ENCODE measurements at places on chromosomes 3 and 15.
A peak's percentile ranks its signal among the peaks of the same experiment; 100 is the strongest.

GRCh38 chr3:57983734-57984518 is 24.3 kb upstream of the FLNB start:
- peak; percentile 42 for DNase-seq

- DNase-seq = peak; percentile 62
Observed at GRCh38 chr3:24156466-24156865, 211.4 kb downstream of the NR1D2 start.

DNA sequence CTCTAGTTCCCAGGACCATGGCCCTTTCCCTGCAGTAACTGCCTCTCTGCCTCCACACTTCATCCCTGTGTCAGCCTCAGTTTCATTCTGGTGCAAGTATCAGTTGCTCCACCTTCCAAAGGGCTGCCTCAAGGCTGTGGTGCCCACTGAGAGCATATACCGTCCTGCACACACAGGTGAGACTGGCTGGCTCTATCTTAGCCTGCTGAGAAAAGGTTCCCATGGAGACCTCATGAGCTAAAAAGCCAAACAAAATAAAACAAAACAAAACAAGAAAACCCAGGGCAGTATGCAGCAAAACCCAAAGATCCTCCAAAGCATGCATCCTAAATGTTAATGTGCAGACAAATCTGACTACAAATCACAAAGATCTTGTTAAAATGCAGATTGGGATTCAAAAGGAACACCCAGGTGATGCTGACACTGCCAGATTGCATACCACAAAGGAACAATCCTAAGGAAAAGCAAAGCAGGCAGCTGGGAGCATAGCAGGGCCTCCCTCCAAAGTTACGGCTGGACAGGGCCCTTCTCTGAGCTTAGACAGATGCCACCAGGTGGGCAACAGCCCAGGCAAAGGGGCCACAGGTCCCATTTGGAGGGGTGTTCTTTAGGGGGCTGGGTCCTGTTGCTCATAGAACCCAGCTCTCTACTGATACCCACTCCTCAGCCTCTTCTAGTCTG is 76.3 kb upstream of the SLCO2A1 start:
- no peak for DNase-seq

DNA sequence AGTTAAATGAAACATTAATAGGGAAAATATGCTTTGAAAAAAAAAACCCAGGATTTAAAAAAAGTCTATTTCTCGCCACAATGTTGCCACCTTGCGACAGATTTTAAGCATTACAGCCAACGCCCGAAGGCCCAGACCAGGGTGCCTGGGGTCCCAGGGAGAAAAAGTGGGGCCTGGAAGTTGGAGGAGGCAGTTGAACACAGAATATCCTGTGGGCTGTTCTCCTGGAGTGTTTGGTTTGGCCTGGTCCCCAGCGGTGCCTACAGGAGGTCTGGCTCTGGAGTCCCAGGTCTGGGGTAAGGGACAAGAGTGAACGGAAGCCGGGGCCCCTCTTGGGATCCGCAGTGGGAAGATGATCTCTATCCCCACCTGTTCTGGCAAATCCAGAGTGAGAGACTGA is 3.4 kb downstream of the RNU6-1 start:
- peak; percentile 13 for DNase-seq

DNA sequence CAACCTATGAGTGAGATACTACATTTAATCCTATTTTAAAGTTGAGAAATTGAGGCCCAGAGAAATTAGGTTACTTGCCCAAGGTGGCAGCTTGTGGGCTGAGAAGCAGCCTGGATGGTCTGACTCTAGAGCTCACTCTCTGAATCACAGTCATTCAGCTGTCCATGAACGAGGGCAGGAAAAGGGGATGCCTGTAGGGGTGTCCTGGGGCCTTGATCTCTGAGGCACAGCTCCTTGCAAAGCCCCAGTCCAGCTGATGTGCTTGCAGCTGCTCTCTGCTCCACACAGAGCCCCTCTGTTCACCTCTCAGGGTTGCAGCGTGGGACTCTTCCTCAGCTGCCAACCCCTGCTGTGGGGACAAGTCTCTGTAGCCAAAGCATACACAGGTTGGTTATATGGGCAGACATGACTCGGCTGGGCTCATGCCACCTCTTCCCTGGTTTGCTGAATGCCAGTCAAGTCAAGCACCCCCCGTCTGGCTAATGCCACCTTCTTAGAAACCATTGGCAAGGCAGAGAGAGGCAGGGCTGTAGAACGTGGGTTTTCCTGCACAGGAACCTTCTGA is 56.8 kb downstream of the GASK1A start:
- no peak for DNase-seq

DNA sequence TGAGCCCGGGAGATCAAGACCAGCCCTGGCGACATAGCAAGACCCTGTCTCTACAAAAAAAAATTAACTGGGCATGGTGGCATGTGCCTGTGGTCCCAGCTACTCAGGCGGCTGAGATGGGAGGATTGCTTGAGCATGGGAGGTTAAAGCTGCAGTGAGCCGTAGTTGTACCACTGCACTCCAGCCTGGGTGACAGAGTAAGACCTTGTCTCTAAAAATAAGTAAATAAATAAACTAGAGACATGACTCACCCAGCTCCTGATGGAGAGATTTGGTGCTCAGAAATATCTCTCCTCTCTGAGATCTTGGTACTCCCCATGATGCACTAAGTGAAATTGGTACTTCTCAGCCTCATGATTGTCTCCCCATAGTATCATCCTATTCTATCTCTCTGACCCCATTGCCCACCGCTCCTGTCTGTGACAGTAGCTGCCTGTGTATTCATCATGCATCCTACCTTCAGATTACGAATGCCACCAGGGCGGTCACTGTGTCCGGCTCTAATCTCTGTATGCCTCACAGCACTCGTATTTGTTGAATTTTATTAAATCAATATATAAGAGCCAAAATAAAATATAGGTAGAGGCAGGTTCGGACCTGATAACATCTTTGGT is 50.9 kb downstream of the ABHD2 start:
- no peak for DNase-seq

GRCh38 chr3:128270559-128271492 is 117.5 kb downstream of the EEFSEC start:
- DNase-seq = no peak

DNA sequence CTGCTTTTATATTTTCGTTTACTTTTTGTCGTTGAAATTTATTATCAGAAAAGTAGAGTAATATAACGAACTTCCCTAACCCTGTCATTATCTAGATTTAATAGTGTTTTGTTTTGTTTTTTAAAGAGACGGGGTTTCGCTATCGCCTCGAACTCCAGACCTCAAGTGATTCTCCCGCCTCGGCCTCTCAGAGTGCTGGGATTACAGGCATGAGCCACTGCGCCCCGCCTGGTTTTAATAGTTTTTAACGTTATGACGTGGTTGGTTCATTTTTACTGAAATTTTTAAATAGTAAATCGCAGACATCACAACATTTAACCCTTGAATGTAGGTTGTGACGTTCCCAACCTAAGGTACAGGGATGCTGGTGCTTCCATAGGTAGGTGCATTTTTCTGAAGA is 1.0 kb downstream of the NGRN start:
- no peak for DNase-seq

GRCh38 chr3:147389717-147390116 is 16.6 kb downstream of the ZIC4 start:
- no peak for DNase-seq

GRCh38 chr3:42705962-42706585 is 3.5 kb upstream of the HHATL start:
- DNase-seq = no peak

DNA sequence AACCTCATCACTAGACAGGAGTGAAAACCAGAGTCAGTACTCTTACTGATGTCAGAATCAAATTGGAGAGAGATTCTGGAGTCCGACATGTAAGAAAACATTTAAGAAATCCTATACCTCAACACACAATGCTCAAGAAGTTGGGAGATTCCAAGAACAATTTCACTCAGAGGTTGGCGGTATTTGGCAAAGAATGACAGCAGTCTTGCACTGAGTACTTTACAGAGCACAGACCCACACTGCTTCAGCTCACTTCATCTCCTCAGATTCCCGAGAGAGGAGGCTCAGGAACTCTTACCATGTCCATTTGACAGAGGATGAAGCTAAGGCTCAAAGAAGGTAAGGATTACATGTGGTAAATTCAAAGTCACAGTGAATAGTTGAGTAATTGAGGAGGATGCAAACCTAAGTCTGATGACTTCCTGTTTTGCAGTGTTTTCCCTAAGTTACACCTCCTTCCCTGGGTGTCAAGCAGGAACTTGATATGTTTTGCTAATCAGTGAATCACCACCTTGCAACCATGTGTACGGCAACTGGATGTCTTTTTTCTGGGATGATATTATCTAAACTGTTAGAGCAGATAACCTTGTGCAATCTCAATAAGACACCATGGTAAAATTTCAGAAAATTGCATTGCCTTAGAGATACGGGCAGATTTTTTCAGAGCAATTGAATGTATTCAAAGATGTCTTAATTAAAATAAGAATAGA is 61.3 kb upstream of the MME start:
- DNase-seq = no peak

- DNase-seq = no peak
Observed at GRCh38 chr3:6449099-6449498, 411.8 kb upstream of the GRM7 start.

GRCh38 chr3:73525591-73525990 is 99.2 kb downstream of the PDZRN3 start:
- no peak for DNase-seq

DNA sequence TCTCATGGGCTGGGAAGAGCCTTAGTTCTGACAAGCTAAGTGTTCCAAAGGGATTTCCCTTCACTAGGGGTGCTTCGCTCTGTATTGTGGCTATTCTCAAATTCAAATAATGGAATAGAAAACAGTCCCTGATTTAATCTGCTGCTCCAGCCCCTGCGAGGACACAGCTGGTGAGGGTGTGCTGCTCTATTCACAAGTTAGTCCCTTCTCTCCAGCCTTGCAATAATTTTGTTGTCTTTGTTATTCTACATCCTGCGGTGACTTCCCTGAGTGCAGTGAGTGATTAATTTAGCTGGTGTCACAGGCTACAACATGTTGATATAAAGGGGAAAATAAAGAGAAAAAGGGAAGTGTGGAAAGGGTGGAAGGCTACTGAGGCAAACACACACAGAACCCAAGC is 180.5 kb upstream of the VEPH1 start:
- no peak for DNase-seq

DNA sequence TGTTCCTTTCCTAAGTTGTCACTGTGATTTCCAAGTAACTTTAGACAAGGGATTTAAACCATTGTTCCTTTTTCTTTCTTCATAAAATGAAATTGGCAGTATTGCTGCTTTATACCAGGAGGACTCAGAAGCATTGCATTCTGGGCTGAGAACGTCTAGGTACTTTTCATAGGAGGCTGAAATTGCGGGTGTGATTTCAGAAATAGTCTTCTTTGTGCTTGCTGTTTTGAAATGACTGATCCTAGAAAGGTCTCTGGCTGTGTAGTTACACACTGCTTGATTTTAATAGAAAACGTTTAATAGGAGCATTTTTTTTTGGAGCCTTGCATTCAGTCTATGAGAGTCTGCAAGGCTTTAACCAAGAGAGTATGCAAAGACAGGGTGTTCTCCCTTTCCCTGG is 56.3 kb downstream of the PPM1L start:
- DNase-seq = no peak

DNA sequence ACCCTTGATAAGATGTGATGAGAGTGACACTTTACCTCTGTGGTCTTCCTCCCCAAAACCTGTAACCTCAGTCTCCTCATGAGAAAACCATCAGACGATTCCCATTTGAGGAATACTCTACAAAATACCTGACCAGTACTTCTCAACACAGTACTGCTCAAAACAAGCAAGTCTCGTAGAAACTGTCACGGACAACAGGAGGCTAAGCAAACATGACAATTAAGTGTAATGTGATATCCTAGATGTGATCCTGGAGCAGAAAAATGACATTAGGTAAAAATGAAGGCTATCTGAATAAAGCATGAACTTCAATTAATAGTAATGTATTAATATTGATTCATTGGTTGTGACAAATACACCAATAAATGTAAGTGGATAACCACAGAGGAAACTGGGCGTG is 113.6 kb downstream of the CACNA2D3 start:
- no peak for DNase-seq

DNA sequence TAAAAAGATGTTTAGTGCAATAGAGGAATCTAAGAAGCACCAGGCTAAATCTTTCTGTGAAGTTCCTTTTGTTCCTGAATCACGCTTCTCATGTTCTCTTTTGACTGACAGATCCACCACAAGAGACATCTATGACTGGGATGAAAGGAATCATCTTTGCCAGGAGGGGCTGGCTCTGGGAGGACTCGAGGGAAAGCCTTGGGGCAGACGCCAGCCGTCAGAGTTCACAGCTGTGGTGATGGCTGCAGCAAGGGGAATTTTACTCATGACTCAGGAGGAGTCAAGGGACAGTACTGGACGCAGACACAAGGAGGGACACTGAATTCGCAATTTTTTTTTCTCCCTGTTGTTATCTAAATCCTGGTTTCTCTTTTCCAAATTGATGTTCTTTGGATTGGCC is 38.7 kb downstream of the C3orf38 start:
- DNase-seq = no peak

DNA sequence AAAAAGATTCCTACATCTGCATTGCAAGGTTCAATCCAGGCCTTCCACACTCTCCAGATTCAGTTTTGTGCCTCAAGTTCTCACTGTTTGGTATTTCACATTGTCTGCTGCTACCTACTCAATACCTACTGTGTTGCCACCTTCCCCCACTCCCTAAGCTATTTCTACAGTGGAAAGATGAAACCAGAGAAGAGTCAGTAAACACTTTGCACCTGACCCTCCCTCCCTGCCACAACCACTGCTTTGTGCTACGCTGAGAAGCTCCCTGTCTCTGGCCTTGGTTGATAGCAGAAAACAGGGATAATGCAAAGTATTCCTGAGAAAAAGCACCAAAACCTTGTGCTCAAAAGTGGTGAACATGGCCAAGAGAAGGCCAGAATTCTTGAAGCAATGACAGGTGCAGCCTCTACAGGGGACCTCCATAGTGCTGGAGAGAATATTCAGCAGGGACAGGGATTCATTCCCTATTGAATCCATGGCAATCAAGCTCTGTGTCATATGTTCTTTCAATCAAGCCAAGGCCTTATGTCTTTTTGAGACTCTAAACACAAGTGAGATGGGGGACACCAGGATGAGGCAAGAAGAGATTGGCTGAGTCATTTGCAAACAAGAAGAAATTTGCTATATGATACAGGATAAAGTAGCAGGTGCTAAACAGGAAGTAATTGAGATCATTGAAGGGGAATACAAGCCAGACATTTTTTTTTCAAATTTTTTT is 83.5 kb upstream of the LIPC start:
- no peak for DNase-seq

- DNase-seq = no peak
Observed at GRCh38 chr3:16998236-16998923, 113.6 kb downstream of the PLCL2 start.

GRCh38 chr3:45042162-45042561 is 16.1 kb downstream of the CLEC3B start:
- DNase-seq = no peak

- no peak for DNase-seq
Observed at GRCh38 chr3:29430558-29430971, 149.7 kb downstream of the RBMS3 start.

DNA sequence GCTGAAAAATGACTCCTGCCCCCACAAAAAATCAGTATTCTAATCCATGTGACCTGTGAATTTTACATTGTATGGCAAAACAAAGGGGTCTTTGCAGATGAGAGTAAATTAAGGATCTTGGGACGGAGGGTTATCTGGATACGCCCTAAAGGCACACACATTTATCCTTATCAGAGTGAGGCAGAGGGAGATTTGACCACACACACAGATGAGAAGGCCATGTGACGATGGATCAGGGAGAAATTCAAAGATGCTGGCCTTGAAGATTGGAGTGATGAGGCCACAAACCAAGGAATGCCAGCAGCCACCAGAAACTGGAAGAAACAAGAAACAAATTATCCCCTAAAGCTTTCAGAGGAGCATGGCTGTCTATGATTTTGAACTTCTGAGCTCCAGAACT is 288.5 kb downstream of the XXYLT1 start:
- no peak for DNase-seq
